ENCODE measurements at places on chromosomes 13 and 19.
A peak's percentile ranks its signal among the peaks of the same experiment; 100 is the strongest.

GRCh38 chr19:16726916-16727315 lies 7.3 kb downstream of the NWD1 start:
- peak; percentile 22 for DNase-seq

GRCh38 chr13:66407128-66407527 lies 823.0 kb downstream of the PCDH9 start:
- no peak for DNase-seq

DNA sequence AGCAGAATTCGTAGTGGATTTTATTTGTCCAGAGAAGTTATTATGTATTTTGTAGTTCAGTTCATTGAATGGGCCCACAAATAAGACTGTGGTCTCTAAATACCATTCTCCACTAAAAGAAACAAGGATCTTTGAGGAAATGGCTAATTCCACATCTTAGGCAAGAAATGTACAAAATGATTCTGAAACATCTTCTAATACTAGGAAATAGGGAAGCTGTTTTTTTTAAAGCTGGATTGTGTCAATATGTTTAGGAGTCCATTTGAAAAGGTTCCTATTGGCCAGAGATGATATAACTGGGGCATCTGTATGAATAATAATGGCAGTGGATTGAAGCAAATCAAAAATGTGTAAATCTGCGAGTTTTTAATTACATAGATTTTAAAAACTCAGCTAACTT lies 88.5 kb upstream of the SIAH3 start:
- no peak for DNase-seq

GRCh38 chr13:97851269-97851668 lies 102.2 kb upstream of the IPO5 start:
- DNase-seq, result no peak

DNA sequence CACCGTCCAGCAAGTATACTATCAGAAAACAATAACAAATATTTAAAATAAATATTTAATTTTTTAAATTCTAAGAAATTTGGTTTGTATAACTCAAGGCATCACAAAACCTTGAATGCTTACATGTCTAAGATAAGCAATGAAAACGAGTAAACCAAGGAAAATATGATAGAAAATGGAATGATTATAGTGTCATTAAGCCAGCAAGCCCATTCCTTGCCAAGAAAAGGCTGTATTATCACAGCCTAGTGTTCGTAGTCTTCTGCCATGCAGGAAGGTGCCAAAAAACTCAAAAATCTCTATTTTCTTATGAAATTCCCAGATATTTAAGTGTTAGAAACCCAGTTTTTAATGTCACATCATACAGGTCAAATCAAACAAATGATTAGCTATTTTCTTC lies 136.4 kb downstream of the STOML3 start:
- peak; percentile 72 for DNase-seq

DNA sequence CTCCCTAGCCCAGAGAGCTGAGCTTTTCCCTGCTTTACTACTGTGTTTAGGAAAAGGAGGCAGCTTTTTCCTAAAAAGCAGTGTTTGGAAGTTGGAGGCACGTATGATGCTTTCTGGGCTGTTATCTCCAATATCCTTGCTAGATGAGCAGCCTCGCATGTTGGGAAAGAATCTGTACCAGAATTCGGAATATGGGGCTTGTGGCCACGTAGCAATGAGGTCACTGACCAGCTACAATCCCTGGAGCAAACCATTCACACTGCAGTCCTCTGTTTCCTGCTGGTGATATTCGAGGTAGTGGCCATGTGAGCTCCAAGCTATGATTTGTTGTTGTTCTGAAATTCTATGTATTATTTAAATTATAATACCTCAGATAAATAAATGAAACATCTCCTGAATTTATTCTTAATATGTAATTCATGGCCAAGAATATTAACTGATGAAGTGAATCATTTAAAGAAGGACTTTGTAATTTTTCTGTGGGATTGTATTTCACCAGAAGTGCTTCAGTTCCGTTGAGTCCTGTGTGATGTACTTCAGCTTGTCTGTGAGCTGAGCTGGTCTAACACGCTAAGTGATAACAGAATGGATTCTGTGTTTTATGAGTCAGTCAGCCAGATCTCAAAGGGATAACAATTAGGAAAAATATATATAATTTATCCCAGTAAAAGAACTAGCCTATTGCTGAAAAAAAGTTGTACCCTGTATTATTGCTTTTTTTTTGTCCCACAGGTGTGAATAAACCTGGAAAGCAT lies 319.5 kb downstream of the SHISA2 start:
- DNase-seq, result no peak

- no peak for DNase-seq
These were observed 2011.5 kb upstream of the PCDH20 start for GRCh38 chr13:63427170-63427569.

- DNase-seq, result no peak
These were observed 11.1 kb downstream of the ZSCAN1 start for GRCh38 chr19:58044886-58045285.

DNA sequence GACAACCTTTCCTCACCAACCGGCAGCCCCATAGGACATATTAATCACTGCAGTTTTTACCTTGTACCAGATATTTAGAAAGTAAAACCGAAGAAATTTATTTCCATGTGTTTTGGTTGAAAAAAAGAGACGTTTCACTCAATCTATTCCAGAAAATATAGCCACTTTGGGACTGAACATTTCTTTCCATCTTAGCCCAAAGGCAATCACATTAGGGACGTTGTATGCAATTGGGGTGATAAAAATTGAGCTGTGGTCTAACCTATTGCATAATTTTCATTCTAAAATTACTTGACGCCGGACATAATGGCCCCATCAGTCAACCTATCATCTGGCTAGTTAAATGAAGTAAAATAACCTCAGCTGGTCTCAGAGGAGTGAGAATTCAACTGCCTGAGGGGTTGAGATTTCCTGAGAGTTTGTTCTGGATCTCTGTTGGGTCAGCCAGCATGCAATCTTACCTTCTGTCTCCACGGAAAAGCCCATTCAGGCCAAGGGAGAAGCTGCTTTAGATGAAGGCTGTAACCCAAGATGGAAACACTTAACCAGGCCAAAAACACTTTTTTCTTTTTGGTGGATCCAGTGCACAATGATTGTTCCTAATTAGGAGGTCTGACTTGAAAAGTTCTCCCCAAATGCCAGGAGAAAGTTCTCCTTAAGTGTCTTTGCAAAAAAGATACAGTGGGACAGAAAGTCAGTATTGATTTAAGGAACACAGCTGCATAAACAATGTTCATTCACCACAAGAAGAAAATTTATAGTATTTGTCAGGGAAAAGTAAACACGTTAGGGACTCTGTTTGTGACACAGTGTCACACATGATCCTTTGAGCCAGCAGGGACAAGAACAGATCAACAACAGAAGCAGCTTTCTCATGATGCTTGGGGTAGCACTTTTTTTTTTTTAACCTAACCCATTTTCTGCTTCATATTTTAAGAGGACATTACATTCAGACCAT lies 34.1 kb downstream of the DLEU7 start:
- DNase-seq, result no peak
